SK-MEL-5 (cell line): ENCODE measurements at places on chromosomes 2 and 18.

DNA sequence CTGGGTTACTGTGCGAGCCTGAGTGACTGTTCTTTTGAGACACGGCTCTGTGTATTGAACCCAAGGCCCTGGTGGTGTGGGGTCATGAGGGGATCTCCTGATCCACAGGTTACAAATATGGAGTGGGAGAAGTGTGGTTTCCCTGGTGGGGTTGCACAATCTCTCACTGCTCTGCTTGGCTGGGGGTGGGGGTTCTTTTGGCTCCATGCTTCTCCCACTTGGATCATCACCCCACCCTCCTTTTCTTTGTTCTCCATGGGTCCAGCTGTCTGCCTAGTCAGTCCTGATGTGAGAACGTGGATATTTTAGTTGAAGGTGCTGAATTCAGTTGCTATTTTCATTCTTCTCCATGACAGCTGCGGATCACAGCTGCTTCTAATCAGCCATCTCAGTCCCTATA is 37.8 kb downstream of the AGPS start:
- DNase-seq, result no peak

DNA sequence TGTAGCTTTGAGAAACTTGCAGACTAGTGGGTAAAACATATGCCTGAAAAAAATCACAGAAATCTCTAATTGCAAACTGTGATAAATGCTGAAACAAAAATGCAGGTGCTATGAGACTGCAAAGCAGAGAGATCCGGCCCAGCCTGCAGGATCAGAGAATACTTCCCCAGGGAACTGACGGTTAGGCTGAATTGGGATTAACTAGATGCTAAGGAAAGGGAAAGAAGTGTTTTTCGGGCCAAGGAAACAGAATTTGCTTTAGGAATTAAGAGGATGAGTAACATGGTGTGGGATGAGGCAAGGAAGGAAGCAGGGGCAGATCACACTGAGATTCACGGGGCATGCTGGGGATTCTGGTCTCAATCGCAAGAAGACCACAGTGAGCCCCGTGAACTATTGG is 71.5 kb downstream of the OSBPL6 start:
- no peak for DNase-seq

DNA sequence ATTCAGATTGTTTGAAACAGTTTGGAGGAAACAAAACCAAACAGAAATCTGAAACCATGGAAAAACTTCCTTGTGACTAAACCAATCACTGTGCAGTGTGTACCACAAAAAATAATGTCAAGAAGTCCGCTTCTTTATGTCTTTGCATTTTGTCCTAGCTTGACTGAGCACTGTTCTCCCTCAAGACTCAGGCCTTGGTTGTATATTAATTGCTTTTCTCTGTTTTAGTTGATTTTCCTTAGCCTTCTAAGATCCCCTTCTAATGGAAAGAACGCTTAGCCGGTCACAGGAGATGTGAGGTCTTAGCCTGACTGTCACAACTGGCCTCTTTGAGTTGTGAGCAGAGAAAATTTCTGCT is 56.6 kb downstream of the LCLAT1 start:
- DNase-seq, result no peak

- no peak for DNase-seq
Observed at GRCh38 chr2:205543937-205544702, 138.2 kb upstream of the NRP2 start.

GRCh38 chr18:37598966-37599896 is 33.6 kb upstream of the CELF4 start:
- no peak for DNase-seq

DNA sequence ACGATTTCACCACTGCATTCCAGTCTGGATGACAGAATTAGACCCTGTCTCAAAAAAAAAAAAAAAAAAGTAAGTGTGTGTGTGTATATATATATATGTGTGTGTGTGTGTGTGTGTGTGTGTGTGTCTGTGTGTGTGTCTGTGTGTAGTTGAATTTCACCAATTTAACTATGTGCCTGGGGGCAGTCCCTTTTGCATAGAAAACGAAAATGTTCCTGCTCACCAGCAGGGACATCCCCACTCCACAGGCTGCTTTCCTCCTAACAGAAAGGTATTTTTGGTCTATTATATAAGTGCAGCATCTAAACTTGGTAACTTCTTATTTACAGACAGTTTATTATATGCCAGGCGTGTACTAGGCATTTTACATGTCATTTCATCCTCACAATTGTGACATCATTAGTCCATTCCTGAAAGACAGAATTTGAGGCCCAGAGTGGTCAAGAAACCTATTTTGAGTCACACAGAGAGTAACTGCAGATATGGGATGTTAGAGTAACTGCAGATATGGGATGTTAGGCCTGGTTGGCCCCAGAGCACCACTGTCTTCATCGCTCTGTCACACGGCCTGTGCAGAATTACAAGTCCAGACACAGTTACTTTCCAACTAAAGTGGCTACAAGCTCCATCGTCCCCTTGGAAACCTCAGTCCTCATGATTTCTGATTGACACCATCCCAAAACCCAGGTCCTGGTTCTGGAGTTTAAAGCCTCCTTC is 9.3 kb upstream of the TTL start:
- DNase-seq, result no peak

DNA sequence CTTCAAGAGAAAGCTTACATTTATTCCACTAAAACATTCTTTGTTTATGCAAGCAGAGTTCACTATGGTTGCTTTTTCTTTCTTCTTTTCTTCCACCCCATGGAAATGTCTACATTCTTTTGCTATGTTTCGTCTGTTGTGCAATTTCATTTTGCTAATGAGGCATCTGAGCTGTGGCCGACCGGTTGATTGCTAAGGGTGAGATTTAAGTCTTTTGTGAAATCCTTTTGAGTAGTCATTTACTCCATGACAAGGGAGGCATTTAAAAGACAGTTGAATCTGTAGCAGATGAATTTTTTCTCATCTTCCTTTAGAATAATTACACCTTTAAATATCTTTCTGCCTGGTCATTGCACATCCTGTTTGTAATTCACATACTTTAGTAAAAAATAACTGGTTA is 324.1 kb upstream of the THUMPD2 start:
- DNase-seq, result no peak

DNA sequence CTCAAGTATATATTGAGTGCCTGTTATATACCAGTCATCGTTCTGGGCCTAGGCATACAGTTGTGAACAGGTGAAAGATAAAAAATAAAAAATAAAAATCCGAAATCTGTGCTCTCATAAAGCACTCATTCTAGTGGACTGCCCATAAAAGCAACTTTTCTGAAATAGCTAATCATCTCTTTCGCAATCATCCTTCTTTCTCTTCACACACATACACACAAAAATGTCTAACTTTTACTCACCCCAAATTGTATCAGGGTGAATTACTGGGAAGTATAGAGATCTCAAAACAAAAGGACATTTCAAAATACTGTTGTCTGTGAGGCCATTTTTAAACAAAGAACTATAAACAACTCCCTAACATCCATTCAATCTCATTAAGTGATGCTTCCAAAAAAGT is 29.6 kb upstream of the ORC2 start:
- no peak for DNase-seq
